AG09309 (cell line): ENCODE measurements at places on chromosomes 3 and 15.

DNA sequence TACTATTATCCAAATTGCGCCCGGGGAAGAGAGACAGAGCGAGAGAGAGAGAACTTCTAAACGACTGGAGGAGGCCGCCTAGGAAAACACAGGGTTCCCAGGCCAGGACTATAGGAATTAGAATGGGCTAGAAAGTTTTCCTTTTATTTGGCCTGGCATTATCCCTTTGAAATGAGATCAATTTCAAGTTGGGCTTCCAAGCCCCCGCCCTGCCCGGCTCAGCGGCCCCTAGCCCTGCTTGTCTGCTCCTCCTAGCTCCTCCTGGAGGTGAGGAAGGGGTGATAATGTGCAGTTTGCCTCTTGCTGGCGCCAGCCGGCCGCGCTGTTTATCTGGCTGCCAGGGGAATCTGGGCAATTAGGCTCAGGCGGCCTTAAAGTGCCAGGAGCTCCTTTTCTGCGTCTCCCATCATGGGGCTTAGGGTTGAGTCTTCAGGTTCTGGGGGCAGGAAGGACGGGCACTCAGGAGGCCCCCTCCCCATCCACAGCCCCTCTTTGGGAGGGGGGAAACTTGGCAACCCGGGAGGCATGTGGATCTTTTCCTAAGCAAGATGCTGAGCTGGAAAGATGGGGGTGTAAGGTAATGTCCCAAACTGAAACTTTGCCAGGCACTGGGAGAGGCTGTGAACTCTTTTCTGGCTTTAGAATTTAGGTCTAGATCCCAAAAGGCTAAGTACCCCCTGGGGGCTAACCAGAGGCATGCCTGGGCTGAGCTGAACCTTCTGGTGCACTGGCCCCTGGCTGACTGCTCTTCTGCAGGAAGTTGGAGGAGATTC is 5.5 kb downstream of the SMAD6 start:
- DNase-seq: no peak

GRCh38 chr15:39666677-39667076 is 85.8 kb downstream of the THBS1 start:
- DNase-seq: peak; percentile 75

GRCh38 chr15:41258750-41259471 is 27.8 kb downstream of the CHP1 start:
- peak; percentile 10 for DNase-seq

DNA sequence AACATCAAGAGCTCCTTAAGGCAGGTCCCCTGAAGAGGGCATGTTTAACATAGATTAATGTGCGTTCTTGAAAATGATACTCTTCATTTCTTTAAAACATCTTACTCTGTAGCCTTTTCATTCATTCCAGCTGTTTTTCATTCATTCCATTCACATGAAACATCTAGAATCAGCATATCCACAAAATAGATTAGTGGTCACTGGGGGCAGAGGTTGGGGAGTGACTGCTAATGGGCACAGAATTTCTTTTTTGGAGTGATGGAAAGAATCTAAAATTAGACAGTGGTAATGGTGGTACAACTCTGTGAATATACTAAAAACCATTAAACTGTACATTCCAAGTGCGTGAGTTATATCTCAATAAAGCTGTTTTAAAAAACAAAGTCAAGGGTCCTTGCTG is 15.4 kb upstream of the CXCR6 start:
- peak; percentile 27 for DNase-seq

DNA sequence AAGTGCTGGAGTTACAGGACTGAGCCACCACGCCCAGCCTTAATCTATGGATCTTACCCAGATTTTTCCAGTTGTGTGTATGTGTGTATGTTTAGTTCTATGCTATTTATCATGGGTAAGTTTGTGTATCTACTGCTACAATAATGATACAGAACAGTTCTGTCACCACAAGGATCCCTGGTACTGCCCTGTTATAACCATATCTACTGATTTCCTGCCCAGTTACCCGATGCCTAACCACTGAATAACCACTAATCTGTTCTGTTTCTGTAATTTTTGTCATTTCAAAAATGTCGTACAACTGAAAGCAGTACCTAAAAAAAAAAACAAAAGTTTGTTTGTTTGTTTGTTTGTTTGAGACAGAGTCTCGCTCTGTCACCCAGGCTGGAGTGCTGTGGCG is 123.7 kb upstream of the RAP2B start:
- DNase-seq: no peak

GRCh38 chr3:39349080-39349479 is 19.6 kb downstream of the CCR8 start:
- no peak for DNase-seq

DNA sequence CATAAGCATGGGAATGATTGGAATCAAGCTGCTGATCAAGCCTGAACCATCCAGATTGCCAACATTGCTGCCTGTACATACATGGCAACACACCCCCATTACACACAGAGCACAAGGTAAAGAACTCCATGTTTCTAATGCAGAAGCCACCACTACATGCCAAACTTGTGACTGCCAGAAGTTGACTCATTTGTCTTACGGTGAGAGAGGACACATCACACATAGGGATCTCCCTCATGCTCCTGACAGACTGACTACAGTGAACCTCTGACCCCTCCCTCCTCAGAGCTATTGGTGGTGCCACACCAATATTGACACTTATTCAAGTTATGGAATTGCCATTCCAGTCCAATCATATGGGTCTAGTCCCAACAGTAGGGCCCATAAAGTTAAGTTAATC is 42.3 kb downstream of the EFHB start:
- no peak for DNase-seq

DNA sequence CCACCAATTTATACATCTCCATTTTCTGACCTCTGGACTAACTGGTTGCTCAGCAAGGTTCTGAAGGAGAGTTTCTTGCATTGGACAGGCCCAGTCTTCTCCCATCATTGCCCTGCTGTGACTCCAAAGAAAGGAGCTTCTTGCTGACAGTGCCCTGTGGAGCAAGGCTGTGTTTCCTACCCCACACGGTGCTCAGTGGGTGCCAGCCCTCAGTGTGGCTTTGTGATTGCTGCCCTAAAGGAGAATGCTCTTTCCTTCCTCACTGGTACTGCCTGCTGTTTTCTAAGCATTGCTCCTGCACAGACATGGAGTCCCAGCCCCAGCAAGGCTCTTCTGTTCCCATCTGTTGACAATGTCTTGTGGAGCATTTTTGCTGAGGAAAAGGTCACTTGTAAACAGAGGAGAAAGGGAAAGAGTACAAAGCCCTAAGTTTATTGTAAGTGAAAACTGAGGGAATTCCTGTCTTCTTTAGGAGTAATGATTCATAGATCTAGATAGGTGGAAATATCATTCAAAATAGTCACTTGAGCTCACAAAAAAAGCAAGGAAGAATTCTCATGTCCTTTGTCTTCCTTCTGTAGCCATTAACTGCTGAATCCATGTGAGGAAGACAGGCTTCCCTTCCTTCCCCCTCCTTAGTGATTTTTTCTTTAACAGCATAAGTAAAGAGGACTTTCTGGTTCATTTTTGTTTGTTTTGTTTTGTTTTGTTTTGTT is 62.9 kb downstream of the HMG20A start:
- DNase-seq: no peak

DNA sequence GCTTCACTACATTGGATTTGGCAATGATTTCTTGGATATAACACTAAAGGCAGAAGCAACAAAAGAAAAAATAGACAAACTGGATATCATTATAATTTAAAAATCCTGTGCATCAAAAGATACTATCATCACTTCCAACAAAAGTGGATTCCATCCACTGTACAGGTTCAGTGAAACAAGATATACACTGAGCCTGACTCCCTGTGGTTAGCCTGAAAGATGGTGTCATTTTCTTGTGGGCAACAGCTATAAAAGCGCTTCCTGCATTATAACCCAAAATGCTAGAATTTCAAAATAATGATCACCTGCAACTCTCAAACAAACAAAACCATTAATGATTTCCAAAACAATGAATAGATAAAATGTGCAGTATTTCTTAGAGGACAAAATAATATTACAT is 39.6 kb upstream of the TBC1D23 start:
- no peak for DNase-seq

- DNase-seq: no peak
Observed at GRCh38 chr3:189646853-189647542, 15.8 kb downstream of the TP63 start.

GRCh38 chr3:151774235-151774634 is 39.7 kb upstream of the AADAC start:
- DNase-seq: no peak

- no peak for DNase-seq
Observed at GRCh38 chr15:51267703-51268083, 70.7 kb downstream of the CYP19A1 start.
